ENCODE measurements at places on chromosomes 11 and 22. TPM values are rescaled to one million over a fixed set of nuclear protein-coding genes. Genes with fewer than 3 reads are reported as not detected.

- no peak for DNase-seq
Observed at GRCh38 chr22:48745842-48746788, 1081.6 kb downstream of the BRD1 start.

- no peak for DNase-seq
Observed at GRCh38 chr11:2649848-2650247, 49.9 kb downstream of the KCNQ1OT1 start.

DNA sequence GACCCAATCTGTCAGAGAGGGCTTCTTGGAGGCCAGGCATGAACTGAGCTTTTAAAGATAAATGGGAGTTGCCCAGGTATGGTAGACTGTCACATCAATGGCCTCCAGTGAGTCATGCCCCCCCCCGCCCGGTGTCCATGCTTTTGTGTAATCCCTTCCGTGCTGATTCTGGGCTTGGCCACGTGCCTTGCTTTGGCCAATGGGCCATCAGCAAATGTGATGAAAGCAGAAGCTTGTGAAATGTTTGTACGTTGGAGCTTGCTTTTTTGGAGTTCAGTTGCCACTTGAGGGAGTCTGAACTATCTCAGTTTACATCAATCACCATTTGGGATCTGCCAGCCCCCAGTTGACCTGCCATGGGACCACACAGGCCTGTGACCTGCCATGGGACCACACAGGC lies 4.3 kb upstream of the THY1 start:
- DNase-seq = peak; percentile 64

DNA sequence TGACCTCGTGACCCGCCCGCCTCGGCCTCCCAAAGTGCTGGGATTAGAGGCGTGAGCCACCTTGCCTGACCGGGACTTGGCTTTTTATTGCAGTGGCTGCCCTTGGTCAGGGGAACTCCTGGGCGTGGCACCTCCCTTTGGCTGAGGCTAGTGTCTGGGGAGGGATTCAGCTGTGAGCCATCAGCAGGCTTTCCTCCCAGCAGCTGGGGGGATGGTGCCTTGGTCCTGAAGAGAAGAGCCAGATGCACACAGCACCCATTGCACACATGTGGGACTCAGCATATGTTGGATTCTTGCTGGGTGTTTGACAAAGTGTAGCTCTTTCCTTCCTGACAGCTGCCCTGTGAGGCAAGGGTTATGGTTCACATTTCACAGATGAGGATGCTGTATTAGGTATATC lies 8.4 kb downstream of the CYTH4 start:
- DNase-seq = no peak

DNA sequence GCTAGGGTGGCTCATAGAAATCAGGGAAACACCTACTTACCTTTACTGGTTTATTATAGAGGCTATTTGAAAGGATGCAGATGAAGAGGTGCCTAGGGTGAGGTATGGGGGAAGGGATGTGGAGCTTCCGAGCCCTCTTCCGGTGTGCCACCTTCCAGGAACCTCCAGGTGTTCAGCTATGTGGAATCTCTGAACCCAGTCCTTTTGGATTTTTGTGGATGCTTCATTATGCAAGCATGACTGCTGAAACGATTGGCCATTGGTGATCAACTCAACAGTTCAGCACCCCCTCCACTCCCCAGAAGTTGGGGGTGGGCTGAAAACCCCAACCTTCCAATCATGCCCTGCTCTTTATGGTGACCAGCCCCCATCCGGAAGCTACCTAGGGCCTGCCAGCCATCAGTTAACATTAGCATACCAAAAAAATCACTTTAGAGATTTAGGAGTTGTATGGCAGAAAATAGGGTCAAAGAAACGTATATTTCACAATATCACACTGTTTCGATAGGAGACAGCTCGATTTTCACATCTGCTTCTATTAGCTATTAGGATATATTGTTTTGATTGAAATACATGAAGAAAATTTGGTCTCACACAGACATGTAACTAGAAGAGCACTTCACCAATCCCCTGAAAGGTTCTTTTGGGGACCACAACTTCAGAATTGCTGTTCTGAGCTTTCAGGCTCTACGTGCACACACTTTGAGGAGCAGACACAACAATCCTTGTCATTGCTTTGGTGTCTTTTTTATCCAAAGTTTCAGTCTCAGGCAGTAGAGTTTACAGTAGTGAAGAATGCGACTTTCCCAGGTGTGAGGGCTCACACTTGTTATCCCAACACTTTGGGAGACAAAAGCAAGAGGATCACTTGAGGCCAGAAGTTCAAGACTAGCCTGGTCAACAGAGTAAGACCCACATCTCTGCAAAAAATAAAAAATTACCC lies 3.3 kb upstream of the POLR2G start:
- no peak for DNase-seq

GRCh38 chr22:19756288-19757128 lies 4.1 kb upstream of the TBX1 start:
- DNase-seq = peak; percentile 62

The TUBA8 gene
- 1.4 TPM for polyA plus RNA-seq

The MAPK12 gene
- 61.5 TPM for polyA plus RNA-seq

The DEFB131B gene
- not detected for polyA plus RNA-seq

The CASP5 gene
- not detected for polyA plus RNA-seq

The NNMT gene
- 2.1 TPM for polyA plus RNA-seq

The FGF19 gene
- polyA plus RNA-seq = not detected

The OR52A1 gene
- polyA plus RNA-seq = not detected

Measured in cardiac muscle cell (in vitro differentiated cells and primary cell).